Epithelial cell of proximal tubule (primary cell): ENCODE measurements at places on chromosomes 3 and 15. TPM values are rescaled to one million over a fixed set of nuclear protein-coding genes. Genes with fewer than 3 reads are reported as not detected.

XCR1 gene
- total RNA-seq, result not detected in 2 replicates

C2CD4A gene
- total RNA-seq, result 0.07 and 0.35 TPM in 2 replicates

LRRC34 gene
- total RNA-seq, result 9.8 and 17.1 TPM in 2 replicates

UBAP1L gene
- total RNA-seq, result 0.07 and 0.23 TPM in 2 replicates

RBPMS2 gene
- total RNA-seq, result 0.36 and 0.58 TPM in 2 replicates
